Neural crest cell (in vitro differentiated cells): ENCODE measurements at places on chromosomes 3 and 15. TPM values are rescaled to one million over a fixed set of nuclear protein-coding genes. Genes with fewer than 3 reads are reported as not detected.

AGBL1 gene
- total RNA-seq = 0.05 and 0.07 TPM in 2 replicates

CGNL1 gene
- 1.2 and 1.3 TPM in 2 replicates for total RNA-seq

NPHP3 gene
- 18.9 and 22.6 TPM in 2 replicates for total RNA-seq

ZIC4 gene
- total RNA-seq = 4.5 and 6.1 TPM in 2 replicates

TM6SF1 gene
- total RNA-seq = 0.16 and 0.25 TPM in 2 replicates

SMCO1 gene
- not detected in 2 replicates for total RNA-seq

HHLA2 gene
- total RNA-seq = not detected in 2 replicates

IL20RB gene
- 1.7 and 2.0 TPM in 2 replicates for total RNA-seq
